Right ventricle myocardium inferior (tissue), 1 donor: ENCODE measurements at places on chromosomes 6 and 20. TPM values are rescaled to one million over a fixed set of nuclear protein-coding genes. Genes with fewer than 3 reads are reported as not detected.

DNA sequence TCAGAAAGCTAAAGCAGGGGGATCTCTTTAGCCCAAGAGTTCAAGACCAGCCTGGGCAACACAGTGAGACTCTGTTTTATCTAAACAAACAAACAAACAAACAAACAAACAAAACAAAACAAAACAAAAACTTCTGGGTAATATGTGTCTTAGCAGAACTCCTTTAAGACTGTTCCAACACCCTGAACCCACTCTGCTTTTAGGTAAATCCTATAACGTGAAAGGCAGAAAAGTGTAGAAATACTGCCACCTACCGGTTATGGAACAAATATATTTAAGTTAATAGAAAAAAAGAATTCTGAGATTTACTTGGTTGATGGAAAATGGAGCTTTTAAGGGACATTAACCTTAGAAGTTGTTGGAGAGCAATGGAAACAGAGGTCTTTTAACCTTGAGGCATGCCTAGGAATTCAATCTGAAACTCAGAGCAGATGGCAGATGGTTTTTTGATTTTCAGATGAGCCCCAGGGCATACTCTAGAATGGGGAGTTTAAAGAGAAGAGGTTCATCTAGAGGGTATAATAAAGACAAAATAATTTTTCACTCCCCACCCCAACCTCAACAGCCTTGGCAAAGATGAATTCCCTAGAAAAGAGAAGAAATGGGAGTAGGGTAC, 38.5 kb downstream of the SOD2 start:
- no peak for DNase-seq

DNA sequence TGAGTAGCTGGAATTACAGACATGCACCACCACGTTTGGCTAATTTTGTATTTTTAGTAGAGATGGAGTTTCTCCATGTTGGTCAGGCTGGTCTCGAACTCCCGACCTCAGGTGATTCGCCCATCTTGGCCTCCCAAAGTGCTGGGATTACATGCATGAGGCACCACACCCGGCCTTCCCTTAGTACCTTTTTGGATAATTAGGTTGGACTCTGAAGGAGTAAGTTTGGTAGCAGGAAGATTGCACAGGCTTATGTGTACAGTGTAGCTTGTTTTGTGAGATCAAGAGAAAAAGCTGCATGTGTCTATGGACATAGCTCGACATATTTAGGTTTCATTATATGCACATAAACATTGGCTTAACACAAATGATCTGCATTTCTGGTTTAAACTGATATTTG, 116.8 kb downstream of the NCOA3 start:
- no peak for DNase-seq

Gene CRNKL1
- total RNA-seq = 16.5 TPM

Gene LGSN
- not detected for total RNA-seq

Gene CRIP3
- total RNA-seq = 7.1 TPM

DNA sequence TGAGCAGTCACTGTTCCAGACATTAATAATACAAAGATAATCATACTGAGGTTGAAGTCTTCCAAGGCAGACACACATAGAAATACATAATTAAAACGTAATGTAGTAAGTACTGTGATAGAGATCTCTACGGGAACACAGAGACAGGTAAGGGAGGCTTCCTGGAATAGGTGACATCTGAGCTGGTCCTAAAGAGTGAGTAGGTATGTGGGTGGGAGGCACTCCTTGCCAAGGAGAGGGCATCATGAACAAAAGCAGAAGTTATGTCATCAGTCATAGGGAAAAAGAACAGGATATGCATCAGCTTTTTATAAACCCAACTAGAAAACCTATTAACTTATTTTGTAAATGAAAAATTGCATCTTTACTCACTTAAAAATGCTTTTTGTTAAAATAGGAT, 110.0 kb downstream of the MAP7 start:
- DNase-seq = no peak

DNA sequence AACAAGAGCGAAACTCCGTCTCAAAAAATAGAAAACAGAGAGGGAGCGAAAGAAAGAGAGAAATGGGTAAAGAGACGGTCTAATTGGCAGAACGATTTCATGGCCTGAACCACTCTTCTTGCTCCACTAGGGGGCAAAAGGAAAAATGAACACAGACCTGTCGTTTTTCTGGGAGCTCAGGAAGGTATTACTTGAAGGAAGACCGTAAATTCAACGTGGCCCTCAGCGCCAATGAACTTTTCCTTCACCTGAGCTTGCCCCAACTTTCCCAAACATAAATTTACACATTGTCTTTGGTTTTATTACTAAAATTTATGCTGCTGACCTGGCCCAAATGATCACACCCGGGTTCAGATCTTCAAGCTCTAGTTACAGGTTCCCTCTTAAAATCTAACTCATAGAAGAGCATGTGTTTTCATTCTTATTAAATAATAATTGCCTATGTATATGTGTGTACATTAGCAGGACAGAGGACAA, 67.3 kb downstream of the ATP9A start:
- no peak for DNase-seq

DNA sequence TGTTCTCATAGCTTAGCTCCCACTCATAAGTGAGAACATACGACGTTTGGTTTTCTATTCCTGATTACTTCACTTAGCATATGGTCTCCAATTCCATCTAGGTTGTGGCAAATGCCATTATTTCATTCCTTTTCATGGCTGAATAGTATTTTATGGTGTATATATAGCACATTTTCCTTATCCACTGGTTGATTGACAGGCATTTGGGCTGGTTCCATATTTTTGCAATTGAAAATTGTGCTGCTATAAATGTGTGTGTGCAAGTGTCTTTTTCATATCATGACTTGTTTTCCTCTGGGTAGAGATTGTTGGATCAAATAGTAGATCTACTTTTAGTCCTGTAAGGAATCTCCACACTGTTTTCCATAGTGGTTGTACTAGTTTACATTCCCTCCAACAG, 133.0 kb upstream of the TAB2 start:
- no peak for DNase-seq

DNA sequence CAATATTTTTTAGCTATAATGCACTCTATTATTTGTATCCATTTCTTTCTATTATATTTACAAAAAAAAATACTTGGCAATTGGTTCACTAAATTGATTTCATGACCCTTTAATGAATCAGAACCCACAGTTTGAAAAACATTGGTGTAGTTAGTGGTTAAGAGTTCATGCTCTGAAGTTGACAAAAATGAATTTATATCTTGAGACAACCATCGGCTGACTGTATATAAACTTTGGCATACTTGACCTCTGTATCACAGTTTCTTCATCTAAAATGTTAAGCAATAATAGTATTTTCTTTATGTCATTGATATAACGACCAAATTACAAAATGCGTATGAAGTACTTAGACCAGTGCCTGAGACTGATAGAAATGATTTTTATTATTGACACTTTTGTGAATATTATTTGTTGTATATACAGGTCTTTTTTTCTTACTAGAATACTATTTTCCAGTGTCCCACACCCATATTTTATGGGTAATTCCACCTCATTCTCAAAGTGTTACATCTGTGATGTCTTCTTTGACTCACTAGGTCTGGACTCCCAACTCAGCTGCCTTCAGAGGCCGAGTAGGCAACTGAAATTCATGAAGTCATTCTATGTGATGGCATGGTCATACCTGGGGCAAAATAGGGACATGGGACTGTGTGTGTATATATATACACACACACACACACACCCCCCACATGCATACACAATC, 459.2 kb downstream of the RFPL4B start:
- no peak for DNase-seq

DNA sequence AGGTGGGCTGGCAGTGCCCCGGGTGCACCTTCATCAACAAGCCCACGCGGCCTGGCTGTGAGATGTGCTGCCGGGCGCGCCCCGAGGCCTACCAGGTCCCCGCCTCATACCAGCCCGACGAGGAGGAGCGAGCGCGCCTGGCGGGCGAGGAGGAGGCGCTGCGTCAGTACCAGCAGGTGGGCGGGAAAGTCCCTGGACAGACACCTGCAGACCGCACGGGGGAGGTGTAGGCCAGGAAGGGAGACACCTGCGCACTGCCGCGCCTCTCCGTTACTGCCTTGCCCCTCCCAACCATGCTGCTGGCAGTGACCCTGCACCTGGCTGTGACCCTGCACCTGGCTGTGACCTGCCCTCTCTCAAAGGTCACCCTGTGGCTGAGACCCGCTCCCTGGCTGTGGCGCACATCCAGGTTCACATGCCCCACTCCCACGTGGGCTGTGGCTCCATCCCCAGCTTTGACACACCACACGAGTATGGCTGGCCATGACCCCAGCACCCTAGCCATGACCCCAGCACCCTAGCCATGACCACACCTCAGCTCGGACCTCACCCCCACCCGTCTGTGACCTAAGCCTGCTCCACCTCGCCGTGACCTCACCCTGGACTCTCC, 11.6 kb downstream of the RBCK1 start:
- DNase-seq = no peak

GRCh38 chr6:81861281-81861680, 108.8 kb upstream of the TENT5A start:
- no peak for DNase-seq

GRCh38 chr20:55273149-55273548, 732.2 kb downstream of the CBLN4 start:
- no peak for DNase-seq
